Stimulated activated CD8-positive, alpha-beta memory T cell treated with anti-CD3 and anti-CD28 coated beads, Interleukin-4, amount 100 ng/mL, for 1 hour (primary cell): ENCODE measurements at places on chromosomes 5 and 9.

GRCh38 chr9:89006996-89007967, 16.0 kb downstream of the S1PR3 start:
- no peak for DNase-seq

- no peak for DNase-seq
These were observed 364.4 kb downstream of the CSNK1G3 start for GRCh38 chr5:123876276-123876790.

DNA sequence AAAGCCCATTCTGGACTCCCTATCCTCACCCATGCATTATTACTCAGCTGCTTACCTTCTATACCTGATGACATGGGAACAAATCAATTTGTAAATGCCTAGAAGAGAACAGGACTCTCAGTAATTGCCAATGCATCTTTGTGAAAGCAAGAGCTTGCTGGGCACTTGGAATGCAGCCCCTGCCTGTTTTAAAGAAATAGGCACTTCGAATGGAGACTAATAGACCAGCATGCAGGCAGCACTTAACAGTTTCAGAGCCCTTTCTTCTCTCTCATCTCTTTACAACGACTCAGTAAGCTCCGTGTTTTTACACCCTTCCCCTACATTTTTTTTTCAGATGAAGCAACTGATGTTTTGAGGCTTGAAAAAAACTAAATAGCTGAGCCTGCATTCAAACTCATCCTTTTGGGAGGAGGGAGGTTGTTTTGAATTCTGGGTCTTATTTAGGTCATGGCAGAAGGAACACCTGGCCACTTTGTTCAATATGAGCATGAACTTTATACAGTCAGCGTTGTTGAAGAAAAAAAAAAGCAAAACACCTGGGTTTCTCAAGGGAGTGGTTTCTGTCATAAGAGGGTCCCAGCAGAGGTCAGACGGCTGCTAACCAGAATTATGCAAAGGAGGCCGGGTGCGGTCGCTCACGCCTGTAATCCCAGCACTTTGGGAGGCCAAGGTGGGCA, 34.6 kb upstream of the WHRN start:
- no peak for DNase-seq

DNA sequence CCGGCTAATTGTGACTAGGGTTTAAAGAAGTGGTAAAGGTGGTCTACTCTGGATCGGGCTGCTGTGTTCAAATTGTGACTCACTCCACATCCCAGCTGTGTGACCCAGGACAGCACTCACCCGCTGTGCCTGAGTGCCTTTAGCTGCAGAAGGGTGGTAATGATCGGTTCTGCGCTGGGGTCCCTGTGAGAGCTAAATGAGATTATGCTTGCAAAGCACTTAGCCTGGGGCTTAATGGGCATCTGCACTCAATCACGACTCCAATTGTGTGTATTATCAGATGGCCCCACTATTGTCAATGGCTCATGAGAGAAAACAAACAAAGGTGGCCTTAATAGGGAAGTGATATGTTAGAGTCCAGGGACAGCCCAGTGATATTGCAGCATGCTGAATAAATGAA, 25.1 kb upstream of the TBC1D2 start:
- DNase-seq: no peak

DNA sequence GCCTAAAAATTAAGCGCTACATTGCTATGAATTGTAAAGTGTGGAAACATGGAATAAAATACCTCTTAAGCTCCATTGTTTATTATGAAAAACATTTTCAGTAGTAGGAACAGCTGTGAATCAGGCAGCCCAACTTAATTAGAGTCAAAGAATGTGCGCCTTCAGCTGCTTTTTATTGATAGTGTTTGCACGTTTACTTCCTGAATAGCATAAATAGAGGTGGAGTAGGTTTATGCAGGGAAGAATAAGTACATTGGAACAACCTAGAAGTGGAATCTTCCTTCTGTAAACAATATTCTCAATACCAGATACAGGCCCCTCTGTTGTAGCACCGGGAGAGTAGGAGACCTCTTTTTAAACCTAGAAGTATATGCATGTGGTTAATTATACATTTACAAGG, 79.9 kb downstream of the IQGAP2 start:
- DNase-seq: no peak

GRCh38 chr5:116340799-116341198, 233.8 kb downstream of the SEMA6A start:
- no peak for DNase-seq

DNA sequence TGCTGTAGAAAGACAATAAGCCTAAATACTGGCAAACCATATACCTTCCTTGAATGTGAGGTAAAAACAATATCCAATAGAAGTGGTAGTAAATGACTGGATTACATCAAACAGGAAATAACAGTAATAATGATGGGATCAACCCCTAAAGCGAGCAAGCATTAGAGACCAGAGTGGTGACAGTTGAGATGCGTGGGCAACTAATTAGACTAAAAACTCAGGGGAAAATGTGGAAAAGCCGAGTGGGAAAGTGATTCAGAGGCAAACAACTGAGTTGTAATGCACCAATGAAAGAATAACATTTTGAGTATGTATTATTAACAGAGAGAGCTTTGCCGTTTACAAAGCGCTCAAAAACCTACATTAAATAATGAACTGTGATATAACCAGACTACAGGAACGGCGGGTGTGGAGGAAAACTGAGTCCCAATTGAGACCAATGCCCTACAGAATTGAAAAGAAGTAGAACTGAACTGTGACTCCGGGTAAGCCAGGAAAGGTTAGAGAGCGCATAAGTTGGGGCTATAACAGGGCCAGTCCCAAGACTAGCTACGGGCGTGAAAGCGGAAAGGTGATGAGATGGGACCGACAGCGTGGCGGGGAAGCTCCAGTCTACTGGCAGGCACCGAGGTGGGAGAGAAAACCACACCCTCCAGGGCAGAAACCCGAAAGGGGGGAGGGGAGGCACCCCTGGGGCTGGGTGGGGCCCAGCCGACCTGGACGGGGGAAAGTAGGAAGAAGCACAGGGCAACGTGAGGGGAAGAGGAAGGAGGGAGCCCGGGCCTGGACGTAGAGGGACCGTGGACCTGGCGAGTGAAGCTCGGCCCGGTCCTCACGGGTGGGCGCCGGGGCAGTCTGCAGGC, 592 bp downstream of the UBAP2 start:
- peak; percentile 31 for DNase-seq

DNA sequence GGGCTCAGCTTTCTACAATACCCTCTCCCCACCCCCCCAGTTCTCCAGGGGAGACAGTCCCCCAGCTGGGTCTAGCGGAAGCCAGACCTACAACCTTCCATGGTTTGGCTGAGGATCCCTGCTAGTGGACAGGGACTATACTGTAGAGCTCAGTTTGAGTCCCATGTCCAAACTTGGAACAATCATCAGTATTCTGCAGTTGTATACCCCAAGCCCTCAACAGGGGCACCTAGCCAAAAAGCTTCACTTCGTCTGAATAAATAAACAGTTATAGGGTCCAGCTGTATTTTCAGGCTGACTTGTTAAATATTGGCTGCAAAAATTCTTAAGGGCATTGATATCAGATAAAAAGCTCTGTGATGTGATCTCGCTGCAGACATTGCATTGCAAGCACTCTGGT, 15.4 kb upstream of the C9 start:
- no peak for DNase-seq

- DNase-seq: no peak
These were observed 37.2 kb upstream of the HNRNPA0 start for GRCh38 chr5:137791387-137791786.

DNA sequence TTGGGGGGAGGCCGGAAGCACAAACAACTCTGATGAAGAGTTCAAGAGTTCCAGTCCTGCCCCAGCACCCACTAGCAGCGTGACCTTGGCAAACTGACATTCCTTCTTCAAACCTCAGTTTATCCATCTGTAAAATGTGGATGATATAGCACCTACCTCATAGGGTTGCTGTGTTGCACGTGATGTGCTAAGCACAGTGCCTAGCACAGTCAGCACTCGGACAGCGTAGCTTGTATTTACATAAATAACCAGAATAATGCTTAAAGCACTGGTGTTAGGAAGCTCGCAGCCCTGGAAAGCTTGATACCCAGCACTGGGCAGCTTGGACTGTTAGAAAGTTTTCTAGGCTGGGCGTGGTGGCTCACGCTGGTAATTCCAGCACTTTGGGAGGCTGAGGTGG, 5.1 kb downstream of the PKN3 start:
- no peak for DNase-seq

DNA sequence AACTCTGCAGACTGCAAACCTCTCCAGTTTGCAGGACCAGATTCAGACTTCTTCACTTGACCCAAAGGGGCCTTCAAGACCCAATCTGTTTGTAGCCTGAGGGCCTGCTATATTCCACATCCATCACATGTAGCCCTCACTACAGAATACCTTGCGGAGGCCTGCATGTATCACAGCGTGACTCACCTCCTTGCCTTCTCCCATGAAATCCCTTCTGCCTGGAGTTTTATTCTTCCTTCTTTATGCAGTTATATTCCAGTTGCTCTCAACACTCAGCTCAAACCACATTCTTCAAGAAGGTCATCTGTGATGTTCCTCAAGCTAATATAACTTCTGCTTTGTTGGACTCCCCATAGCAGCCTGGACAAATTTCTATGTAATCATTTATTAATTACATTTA, 198.5 kb upstream of the PTGER4 start:
- no peak for DNase-seq

DNA sequence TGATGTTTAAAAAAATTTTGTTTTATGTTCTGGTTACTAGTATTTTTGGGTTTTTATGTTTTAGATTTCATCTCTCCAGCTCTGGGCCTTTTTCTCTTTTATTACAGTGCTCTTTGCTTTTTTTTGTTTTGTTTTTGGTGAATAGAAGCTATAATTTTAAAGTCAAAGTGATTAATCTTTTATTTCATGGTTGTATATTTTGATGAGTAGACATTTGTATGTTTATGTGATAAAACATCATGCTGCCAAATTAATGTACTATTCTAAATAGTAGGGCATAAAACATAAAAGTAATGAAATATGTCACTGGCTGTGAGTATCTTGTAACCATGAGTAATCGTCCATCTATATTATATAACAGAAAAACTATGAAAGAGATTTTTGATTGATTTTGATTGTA, 93.9 kb downstream of the PDE8B start:
- no peak for DNase-seq

DNA sequence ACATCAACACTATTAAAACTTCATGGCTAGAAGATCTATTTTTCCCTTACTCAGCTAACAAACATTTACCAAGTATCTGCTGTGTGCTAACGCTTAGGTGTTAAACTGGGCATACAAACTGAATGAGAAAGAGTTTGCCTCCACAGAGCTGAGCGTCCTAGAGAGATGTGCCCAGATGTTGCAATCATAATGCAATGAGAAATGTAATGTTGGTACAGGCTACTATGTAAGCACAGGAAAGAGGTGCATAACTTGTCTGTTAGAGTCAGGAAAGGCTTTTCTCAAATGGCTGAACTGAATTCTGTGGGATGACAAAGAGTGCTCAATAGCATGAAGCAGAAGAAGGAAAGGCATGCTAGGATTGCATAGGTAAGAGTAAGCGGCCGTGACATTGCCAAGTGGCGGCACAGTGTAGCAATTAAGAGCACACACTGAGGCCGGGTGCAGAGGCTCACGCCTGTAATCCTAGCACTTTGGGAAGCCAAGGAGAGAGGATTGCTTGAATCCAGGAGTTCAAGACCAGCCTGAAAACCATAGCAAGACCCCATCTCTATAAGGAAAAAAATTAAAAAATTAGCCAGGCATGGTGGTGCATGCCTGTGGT, 137.8 kb downstream of the MEF2C start:
- DNase-seq: no peak

- DNase-seq: no peak
These were observed 381.1 kb upstream of the CDH10 start for GRCh38 chr5:25025831-25026230.

GRCh38 chr5:143251190-143251589, 152.3 kb downstream of the NR3C1 start:
- no peak for DNase-seq
